Fibroblast of upper back skin (primary cell): ENCODE measurements at places on chromosomes 5 and 9.

DNA sequence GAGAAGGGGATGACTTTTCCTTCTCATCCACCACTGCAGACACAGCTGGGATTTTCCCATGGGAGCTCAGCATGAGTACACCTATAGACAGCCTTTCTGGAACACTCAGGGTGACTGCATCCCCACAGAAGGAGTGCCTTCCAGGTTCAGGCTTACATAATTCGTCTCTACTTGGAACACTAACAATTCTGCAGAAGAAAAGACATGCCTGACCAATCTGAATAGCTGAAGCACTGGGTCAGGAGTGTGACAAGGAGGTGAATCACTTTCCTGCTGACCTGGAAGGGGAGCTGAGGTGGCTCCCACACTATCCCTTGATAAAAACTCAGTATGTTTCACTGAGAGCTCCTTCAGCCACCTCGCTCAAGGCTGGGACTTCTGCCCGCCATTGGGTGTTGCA lies 425.3 kb downstream of the TLR4 start:
- DNase-seq, result no peak

- DNase-seq, result peak; percentile 37
Observed at GRCh38 chr5:90386099-90386710, 23.4 kb downstream of the CETN3 start.

GRCh38 chr9:129059796-129060785 lies 20.8 kb upstream of the DOLPP1 start:
- no peak for DNase-seq

DNA sequence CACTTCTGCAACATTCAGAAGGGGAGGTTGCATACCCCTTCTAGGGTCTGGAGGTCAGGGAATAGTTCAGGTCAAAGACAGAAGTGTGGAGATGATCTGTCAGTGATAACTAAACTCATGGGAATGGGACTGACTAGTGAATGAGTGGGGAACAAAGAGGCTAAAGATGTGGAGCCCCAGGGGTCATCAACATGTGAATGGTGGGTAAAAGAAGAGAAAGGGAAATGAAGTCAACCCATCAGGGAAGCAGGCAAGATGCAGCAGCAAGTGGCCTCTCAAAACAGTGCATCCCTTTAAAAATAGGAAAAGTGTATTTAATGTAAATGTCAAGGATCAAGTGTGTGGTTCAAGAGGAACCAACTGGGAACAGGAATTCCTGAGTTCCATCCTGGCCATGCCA lies 69.9 kb downstream of the PLPPR1 start:
- DNase-seq, result no peak
